Stimulated activated CD4-positive, alpha-beta T cell treated with anti-CD3 and anti-CD28 coated beads, Interleukin-15, amount 100 ng/mL, for 48 hours (primary cell): ENCODE measurements at places on chromosomes 2 and 18.
A peak's percentile ranks its signal among the peaks of the same experiment; 100 is the strongest.

- DNase-seq, result no peak
These were observed 65.6 kb downstream of the STRADB start for GRCh38 chr2:201517094-201517493.

- DNase-seq, result no peak
These were observed 112.1 kb downstream of the PLB1 start for GRCh38 chr2:28607730-28608499.

DNA sequence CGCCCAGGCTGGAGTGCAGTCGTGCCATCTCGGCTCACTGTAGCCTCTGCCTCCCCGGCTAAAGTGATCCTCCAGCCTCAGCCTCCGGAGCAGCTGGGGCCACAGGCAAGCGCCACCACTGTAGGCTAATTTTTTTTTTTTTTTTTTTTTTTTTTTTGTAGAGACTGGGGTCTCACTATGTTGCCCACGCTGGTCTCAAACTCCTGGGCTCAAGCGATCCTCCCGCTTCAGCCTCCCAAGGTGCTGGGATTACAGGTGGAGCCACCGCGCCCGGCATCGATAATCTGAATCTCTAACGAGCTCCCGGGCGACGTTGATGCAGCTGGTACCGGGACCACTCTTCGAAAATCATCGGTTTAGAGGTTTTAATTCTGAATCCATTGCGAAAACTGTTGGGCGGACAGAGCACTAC, 520 bp upstream of the CYP20A1 start:
- no peak for DNase-seq

GRCh38 chr2:11678306-11678960, 8.4 kb upstream of the NTSR2 start:
- no peak for DNase-seq

GRCh38 chr18:44759925-44760342, 79.2 kb downstream of the SETBP1 start:
- DNase-seq, result peak; percentile 1

GRCh38 chr2:190526105-190526750, 8.3 kb downstream of the NEMP2 start:
- DNase-seq, result no peak

GRCh38 chr18:54947091-54947490, 12.2 kb downstream of the CCDC68 start:
- no peak for DNase-seq

DNA sequence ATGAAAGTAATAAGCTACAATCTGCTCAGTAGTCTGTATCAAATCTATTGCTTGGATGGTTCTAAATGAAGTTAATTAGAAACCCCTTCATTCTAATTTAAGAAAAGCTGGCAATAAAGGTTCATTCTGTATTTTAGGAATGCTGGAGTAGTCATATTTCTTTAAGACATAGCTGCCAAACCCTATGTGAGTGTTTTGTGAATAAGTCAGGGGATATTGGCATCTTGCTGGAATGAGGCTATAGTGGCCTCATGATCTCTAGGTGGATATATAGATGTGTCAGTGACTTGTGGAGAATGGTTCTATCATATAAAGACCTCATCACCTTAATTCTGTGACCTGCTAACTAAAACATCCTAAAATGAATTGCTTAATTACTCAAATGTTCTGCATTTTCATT, 196.3 kb downstream of the PDE1A start:
- DNase-seq, result no peak

GRCh38 chr2:121372082-121372481, 87.1 kb upstream of the TFCP2L1 start:
- no peak for DNase-seq

DNA sequence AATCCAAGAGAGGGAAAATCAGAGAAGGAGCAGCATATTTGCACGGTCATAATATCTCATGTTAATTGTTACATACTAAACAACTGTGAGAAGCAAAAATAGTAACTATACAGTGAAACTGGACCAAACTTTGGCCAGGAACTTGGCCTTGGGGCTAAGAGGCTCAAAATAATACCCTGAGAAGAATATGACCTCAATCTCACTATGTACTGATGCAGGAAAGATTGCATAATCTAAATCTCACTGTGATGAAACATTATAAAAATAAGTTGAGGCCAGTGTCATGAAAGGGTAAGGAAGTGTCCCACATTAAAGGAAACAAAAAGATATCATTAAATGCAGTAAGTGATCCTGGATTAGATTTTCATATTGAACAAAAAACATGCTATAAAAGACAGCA, 36.5 kb downstream of the ZRANB3 start:
- DNase-seq, result no peak

- no peak for DNase-seq
These were observed 21.3 kb downstream of the NOL10 start for GRCh38 chr2:10668402-10669012.

DNA sequence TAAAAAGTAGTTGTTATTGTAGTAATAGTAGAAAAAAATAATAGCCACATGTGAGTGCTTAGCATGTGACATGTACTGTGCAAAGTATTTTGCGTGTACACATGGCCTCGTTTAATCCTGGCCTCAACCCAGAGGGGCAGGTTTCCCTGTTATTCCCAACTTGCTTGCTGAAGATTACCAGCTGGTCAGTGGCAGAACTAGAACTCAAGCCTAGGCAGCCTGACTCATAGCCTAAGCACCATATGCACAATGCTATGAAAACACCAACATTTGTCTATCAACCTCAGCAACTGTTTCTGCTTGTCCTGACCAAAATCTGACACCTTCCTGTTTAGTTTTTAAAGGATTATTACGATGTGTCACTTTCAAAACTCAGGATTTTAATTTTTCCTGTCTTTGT, 234.9 kb upstream of the SMAD7 start:
- no peak for DNase-seq

- DNase-seq, result no peak
These were observed 620.2 kb upstream of the NETO1 start for GRCh38 chr18:73487966-73488365.

DNA sequence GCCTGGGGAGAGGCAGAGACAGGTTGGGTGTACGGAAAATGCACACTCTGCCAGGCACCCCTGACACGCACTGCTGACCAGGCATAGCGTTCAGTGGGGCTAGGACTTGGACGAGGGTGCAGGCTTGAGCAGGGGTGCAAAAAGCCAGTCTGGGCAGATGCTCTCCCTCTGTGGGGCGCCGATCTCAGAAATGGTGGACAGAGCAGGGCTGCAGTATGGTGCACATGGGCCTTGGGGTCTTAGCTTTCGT, 1.0 kb upstream of the ARHGEF4 start:
- DNase-seq, result no peak

- DNase-seq, result no peak
These were observed 825 bp upstream of the SCYGR1 start for GRCh38 chr2:227388537-227389011.

GRCh38 chr2:81195774-81196382, 891.3 kb upstream of the LRRTM1 start:
- no peak for DNase-seq

DNA sequence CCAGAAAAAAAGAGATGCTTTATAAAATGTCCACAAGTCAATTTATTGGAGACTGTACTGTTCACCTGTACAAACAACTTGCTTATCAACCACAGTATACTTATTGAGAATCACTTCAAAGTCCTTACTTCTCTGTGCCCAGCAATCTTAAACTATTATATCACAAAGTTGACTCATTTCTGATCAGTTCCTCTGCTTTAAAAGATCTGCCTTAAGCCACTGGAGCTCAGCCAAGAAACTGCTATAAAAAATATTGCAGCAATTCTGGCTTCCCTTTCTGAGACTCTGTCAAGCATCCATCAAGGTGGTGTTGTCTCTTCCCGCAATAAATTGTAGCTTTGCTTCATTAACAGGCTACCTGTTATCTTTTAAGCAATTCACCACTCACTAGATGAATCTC, 375.2 kb upstream of the SPHKAP start:
- no peak for DNase-seq

GRCh38 chr2:207974216-207974605, 51.1 kb downstream of the PLEKHM3 start:
- DNase-seq, result no peak

DNA sequence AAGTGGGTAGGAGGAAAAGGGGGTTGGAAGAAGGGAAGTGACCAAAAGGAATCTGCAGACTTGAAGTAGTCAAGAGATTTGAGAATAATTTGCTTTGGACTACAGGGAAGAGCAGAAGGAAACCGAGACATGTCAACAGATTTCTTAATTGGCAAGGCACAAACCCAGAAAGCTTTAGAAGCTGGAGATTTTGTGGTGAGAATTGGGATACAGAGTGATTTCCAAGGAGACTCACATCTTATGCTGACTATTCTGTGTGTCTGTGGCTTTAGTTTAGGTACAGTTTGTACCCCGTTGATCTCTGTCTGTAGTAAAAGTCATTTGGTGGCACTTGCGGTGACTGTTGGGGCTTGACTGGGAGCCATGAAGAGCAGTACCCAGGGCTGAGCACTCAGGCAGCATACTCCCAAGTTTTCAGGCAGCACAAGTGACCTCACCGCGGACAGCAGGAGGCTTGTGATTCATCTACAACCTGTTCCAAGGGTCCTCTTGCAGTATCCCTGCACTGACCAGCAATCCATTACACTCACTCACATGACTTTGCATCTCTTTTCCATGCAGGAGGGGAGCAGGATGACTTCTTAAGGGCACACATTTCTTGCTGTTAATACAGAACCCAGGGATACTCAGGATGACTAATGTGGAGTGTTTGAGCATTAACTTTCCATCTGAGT, 97.1 kb upstream of the TNP1 start:
- no peak for DNase-seq

GRCh38 chr2:22557406-22557805, 827.6 kb upstream of the KLHL29 start:
- no peak for DNase-seq

- DNase-seq, result no peak
These were observed 62.3 kb downstream of the ITGA6 start for GRCh38 chr2:172489681-172490080.

DNA sequence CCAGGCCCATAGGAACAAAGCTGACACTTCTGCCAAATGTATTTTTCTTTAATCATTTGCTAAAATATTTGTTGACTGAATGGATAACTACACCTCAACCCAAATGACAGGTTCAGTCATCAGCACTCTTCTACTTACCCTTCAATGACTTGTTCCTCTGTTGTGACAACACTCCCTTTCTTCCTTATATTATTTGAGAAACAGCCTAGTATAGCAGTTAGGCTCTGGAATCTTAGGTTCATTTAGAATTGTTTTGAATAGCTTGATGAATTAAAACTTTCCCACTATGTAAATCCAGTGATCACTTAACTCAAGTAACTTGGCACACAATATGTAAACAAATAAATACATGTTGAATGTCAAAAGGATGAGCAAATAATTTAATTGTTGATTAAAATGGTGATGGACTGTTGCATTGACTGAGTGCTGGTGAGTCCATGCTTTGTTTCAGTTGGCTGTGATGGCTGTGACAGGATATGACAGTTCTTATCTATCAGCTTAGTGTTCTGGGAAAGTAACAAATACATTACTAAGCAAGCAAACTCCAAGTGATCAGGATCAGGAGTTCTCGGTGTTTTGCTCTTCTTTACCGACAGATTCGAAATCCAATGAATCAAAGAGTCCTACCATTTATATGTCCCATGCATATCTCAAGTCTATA, 2.8 kb upstream of the MOGAT1 start:
- DNase-seq, result no peak

- no peak for DNase-seq
These were observed 418.3 kb upstream of the SPHKAP start for GRCh38 chr2:228599781-228600180.
